Stimulated activated CD8-positive, alpha-beta memory T cell treated with anti-CD3 and anti-CD28 coated beads, Interleukin-7, amount 100 ng/mL, for 1 hour (primary cell): ENCODE measurements at places on chromosomes 6 and 20.

DNA sequence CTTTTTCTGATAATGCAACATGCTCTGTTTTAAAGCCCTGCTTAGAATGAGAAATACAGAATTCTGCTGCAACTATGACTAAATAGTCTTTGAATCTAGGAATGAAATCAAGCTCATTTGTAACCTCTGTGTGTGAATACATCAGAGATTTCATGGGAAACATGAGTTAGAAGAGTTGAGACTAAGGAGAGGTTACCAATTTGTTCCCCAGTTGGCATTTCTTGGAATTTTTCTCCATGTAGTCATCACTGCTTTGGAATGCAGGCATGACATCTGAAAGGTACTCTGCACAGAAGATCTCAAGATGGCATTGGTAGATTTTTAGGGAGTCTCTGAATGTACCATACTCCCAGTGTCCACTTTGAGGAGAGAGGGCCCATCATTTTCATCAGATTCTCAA is 237.2 kb downstream of the TFAP2A start:
- no peak for DNase-seq

- no peak for DNase-seq
Observed at GRCh38 chr6:10413850-10414738, 780 bp downstream of the TFAP2A start.

DNA sequence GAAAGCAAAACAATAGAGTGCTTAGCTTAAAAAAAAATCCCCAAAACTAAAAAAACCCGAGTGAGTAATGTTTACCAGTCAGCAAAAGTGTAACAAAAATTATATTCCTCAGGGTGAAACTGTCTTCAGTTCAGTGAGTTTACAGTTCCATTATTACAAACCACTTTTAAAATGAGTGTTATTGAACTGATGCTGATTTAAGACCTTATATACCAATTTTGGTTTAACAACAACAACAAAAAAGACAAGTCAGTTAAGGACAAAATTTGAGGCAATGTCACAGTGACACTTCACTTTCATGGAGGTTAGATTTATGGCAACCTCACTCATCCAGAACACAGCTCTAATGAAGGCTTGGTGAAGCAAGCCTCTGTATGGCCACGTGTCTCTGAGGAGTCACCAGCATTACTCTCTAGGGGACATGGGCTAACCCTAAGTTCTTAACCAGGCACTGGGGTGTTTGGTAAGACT is 630.8 kb downstream of the PHF3 start:
- no peak for DNase-seq

GRCh38 chr6:158605266-158605878 is 39.2 kb downstream of the DYNLT1 start:
- peak; percentile 21 for DNase-seq

- no peak for DNase-seq
Observed at GRCh38 chr6:56489559-56489958, 153.1 kb downstream of the DST start.

GRCh38 chr20:23092861-23093495 is 6.9 kb upstream of the CD93 start:
- DNase-seq: no peak

GRCh38 chr6:118968416-118968815 is 33.5 kb upstream of the MCM9 start:
- no peak for DNase-seq

DNA sequence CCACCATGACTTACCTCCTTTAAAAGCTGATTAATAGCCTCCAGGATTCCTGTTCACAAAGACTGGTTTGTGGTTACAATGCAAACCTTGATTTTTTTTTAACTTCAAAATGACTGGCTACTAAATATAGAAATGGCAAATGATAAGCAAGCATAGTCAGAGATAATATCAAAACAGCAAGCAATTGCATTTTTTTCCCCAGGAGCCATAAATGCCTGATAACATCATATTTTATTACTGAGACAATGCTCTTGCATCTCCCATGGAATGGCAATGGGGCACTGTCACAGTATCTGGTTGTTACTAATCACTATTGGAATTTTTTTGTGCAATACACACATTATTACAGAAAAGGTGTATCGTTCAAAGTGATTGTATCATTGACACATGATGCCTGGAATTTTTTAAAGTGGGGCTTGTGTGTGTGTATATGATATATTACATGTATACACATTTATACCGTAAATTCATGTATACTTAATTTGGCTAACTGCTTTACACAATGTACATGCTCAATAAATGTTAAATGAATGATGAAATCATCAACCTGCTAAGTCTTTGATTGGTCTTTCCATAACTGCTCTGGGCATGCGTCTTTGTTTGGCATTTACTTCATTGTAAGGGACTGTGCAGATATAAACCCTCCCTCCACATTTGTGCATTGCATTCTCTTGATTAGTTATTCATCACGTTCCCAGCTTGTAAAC is 980 bp upstream of the SALL4 start:
- no peak for DNase-seq

DNA sequence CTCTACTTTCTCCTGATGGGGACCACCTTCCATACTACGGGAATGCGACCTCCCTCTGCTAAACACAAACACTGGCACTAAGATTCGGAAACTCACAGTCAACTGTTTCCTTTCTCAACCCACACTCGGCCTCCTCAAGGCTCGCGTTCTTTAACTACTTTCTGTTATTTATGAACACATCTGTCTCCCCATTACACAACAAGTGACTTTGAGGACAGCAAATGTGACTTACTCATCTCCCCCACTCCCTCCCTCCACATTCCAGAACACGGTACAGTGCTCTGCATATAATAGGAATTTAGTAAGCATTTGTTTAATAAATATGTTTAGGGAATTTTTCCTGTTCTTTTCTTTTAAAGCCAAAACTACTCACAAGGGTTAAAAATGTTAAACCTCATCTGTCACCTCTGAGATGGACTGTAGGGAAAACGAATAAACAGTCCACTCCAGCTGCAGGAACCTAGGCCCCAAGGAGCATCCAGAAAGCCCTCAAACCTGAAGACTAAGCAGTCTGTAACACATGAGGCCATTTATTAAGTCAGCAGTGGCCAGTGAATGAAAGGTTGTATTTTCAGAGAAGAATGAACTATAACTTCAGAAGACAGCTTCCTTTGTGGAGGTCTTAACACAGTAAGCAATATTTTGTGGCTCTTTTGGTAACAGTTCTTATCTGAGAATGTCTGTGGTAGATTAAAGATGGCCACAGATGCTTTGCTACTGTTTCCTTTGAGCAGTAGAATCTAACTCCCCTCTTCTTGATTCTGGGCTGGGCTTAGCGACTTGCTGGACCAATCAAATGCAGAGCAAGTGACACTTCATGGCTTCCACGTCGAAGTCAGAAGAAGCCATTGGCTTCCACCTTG is 209.6 kb upstream of the DTNBP1 start:
- DNase-seq: no peak

DNA sequence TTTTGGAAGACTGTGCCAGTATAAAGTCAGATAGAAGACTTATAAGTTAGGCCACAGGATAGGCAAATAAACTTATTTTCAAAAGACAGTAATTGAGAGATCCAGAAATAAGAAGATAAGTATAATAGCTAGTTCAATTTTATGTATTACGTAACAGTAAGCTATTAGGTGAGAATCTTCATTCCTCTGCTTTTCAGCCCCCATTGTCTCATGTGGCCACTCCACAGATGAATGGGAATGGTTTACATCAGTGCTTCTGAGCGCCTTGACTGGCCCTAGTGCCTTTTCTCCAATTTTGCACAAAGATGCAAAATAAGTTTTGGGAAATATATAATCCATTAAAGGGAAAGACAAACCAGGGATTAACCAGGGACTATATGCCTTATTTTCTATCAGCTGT is 550.5 kb downstream of the MMUT start:
- no peak for DNase-seq

- no peak for DNase-seq
Observed at GRCh38 chr6:106563614-106564013, 65.7 kb downstream of the RTN4IP1 start.

- DNase-seq: no peak
Observed at GRCh38 chr6:92777146-92777740, 642.1 kb downstream of the EPHA7 start.

DNA sequence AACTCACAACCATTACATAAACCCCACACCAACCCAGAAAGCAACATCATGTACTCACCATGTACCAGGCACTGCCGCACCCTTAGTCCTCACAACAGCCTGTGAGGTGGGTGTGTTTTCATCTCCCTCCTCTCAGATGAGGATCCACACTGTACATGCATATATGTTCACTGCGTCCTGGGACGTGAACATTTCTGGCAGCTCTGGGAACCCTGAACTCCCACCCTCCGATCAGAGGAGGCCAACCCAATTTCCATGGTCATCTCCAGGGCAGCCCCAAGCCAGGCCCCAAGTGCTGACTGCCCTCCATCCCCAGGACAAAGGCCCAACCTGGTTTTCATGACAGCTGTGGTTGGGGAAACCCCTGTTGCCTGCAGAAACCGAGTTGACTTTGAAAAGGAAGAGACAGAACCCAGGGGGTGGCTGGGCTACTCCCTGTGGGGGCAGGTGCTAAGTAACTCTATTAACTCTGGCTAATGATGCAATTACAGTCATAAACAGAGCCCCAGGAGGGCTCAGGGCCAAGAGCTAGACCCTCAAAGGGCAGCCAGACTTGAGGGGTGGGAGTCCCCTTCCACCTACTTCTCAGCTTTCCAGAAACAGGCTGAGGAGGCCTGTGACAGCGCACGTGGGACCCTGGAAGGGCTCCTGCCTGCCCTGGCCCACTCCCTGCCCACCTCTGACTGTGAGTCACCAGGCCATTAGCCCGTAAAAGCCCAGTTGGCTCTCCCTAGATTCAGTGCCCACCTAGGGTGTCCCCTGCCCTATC is 2.6 kb downstream of the TFEB start:
- DNase-seq: no peak

GRCh38 chr20:64036346-64037198 is 590 bp downstream of the C20orf204 start:
- no peak for DNase-seq

DNA sequence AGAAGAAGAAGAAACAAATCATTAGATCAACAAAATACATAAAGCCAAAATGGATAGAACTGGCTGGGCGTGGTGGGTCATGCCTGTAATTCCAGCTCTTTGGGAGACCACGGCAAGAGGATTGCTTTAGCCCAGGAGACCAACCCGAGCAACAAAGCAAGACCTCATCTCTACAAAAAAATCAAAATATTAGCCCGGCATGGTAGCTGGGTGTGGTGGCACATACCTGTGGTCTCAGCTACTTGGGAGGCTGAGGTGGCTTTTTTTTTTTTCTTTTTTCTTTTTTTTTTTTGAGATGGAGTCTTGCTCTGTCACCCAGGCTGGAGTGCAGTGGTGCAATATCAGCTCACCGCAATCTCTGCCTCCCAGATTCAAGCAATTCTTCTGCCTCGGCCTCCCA is 21.5 kb downstream of the NINL start:
- no peak for DNase-seq

- no peak for DNase-seq
Observed at GRCh38 chr20:63958471-63958870, 2.3 kb upstream of the UCKL1 start.
